ENCODE measurements at places on chromosomes 7 and 10.

- no peak for DNase-seq
These were observed 1.9 kb upstream of the C7orf33 start for GRCh38 chr7:148588670-148589131.

GRCh38 chr10:116237970-116238369 lies 35.0 kb downstream of the GFRA1 start:
- no peak for DNase-seq

- DNase-seq, result no peak
These were observed 28.4 kb downstream of the DIP2C start for GRCh38 chr10:660970-661596.

- no peak for DNase-seq
These were observed 28.1 kb downstream of the ST8SIA6 start for GRCh38 chr10:17426263-17426750.

DNA sequence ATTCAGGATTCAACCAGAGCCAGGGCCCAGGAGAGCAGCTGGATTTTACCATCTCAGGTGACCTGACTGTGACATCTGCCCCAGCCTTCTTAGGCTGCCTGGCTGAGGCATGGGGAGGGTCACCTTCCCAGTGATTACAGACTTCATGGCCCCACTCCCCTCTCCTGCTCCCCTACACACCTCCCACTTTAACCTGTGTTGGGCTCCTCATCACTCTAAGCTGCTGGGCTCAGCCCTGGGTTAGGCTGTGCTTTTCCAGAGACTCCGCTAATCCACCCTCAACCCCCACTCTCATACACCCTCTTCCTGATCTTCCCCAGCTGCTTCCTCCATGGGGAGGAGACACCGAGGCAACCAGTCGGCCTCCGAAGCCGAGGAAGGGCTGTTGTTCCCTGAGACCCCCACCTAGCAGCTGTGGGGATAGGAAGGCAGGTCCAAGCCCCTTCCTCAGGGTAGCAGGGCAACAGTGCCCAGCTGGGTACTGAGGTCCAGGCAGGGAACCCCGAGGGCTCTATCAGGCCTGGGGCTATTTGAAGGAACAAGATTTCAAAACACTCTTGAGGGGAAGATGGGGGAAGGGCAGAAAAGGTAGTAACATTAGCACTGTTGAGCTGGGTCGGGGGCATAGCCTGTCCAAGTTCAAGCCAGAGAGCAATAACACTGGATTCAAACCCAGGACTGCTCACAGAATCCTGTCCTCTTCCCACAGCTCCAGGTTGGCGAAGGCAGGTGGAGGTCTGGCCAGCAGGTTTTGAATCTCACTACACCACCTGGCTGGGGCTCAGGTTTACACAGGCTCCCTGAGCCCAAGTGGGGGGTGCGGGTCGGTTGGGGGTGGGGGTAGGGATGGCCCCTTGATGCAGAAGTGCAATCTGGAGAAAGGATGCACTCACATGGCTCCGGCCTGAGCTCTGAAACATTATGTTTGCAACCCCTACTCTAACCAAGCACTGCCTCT lies 1.8 kb downstream of the IMPDH1 start:
- no peak for DNase-seq

DNA sequence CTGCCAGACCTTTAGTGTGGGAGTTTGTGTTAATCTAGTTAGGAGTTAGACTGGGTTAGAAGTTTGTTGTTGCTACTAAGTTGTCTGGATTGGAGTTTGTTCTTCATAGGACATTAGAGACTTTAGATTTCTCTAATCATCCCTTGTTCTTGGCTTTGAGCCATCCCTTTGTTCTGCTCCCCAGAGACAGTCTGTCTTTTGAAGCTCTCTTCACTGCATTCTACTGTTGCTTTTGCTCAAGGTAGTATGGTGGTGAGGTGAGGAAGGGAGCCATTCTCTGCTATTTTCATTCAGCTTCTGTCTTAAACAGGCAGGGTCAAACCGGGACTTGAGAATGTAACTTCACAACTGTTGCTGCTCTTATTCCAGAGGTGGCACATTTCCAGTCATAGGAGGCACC lies 10.4 kb upstream of the TARP start:
- no peak for DNase-seq

All from stimulated activated CD4-positive, alpha-beta T cell treated with anti-CD3 and anti-CD28 coated beads, Interleukin-2, amount 100 ng/mL, for 24 hours (primary cell).